ENCODE measurements at places on chromosomes 6 and 20.

- no peak for DNase-seq
Measured at GRCh38 chr6:5956939-5957338, 49.8 kb downstream of the NRN1 start.

DNA sequence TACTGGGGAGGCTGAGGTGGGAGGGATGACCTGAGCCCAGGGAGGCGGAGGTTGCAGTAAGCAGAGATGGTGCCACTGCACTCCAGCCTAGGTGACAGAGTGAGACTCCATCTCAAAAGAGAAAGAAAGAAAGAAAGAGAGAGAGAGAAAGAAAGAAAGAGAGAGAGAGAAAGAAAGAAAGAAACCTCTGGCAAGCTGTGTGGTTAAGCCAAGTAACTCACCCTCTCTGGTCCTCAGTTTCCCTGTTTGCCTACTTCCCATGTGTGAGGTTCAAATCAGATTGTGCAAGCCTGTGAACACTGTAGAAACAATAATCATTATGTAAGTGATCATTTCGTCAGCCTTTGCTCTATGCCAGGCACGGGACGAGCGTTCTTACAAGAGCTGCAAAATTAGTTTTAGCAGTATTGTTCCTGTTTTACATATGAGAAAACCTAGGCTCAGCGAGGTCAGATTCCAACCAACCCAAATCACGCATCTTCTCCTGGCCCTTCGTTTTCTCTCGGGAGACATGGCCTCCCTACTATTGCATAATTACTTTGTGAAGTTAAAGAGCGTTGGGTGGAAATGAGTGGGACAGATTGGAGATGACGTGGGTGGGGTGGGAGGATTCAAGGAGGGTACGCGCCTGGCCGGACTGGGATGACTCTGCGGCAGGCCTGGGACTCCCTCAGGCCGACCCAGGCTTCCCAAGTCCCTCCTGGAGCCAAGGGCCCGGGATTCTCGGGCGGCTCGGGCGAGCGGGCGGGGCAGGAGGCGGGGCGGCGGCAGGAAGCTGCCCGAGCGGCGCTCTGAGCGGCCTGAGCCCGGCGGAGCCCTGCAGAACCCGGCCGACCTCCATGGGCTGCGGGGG, at the start of gene SNX21:
TSS of gene SNX21 (plus strand) at position 770 of the 853 bp plus-strand sequence. CDS start 121 bp downstream, outside the sequence.
- DNase-seq: peak; percentile 98

DNA sequence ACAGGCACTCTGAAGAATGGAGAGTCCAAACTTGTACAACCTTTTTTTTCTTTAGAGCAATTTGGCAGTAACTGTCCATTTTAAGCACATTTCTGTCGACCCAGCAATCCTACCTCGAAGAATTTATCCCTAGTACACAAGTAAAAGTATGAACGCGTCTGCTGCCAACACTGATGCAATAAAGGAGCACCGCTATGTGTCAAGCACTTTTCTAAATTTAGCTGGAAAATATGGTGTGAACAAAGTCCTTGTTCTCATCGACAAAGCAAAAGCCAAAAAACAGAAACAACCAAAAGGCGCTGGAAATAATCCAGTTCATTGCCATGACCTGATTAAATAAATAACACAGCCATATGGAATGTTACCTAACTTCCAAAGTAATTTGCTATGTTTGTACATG, 1.1 kb downstream of the DPM1 start:
- DNase-seq: no peak

- no peak for DNase-seq
Measured at GRCh38 chr20:10792291-10792690, 118.5 kb upstream of the JAG1 start.

- DNase-seq: no peak
Measured at GRCh38 chr6:166779381-166779780, 152.3 kb upstream of the RPS6KA2 start.

DNA sequence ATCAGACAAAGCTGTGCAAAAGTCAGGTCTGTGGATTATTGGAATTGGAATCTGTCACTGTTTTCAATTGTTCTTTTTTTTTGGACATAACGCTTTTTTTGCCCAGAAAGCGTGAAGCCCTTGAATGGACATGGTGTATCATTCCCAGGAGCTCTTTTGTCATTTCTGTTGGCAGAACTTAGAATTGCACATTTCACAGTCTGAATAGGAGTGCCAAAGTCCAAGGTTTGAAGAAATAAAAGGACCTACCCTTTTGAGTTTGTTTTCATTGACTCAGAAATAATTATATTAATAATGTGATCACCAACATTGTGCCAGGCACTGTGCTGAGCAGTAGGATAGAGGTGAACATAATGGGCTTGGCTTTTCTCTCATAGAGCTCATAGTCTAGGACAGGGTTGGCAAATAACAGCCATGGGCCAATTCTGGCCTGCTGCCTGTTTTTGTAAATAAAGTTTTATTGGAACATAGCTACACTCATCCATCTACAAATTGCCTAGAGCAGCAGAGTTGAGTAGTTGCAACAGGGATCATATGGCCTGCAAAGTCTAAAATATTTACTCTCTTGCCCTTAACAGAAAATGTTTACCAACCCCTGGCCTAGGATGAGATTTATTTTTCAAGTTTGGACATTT, 62.6 kb upstream of the ATXN1 start:
- DNase-seq: no peak

DNA sequence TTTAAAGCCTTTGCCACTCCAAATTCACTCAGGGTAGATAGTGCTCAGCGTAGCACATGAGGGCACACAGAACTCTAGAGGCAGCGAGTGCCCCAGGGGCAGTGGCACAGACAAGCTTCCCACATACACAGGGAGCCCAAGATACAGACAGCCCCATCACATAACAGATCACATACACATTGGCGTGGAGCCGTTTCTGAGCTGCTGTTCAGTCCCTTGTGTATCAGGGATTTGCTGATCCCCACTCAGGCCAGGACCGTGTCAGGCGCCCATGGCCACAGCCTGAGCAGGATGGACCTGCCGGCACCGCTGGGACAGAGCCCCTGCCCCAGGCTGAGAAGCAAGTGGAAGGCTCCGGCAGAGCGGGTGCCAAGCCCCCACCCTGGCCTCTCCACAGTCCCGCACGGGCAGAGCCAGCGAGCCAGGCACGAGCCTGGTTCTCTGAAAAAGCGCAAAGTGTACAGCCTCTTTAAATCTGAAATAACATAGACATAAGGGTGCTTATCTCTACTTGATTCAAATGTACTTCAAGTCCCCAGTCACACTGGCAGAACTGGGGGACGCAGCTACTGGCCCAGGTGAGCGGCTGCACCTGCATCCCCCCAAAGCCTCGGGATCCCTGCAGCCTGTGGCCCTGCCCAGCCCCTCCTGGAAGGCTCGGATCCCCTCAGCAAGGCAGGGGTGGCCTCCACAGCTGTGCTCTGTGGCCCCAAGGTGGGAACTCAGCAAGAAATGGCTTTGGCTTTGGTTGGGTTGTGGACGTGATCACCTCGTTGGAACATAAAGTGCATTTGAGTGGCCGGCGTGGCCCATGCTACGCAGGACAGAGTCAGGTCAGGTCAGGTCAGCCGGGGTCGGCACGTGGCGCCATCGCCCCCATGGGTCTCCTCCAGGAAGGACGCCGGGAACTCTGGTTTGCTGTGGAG, 231.3 kb downstream of the ERMARD start:
- DNase-seq: no peak

DNA sequence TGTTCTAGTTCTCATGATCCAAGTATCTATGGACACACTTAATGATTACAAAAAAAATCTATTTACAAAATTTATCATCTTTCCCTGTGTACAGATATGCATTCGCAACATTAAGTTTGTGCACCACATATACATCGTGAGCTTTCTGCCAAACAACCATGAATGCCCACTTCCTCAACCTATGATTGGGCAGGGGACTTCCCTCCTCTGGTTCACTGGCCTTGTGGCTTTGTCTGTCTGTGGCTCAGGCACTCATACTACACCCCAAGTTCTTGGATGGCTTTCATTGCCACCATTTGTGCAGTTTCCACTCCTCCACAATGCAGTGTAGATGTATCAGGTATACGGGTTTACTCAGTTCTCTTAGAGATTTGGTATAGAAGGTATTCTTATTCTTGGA, 74.9 kb downstream of the HS3ST5 start:
- DNase-seq: no peak

GRCh38 chr20:46463852-46464251, 49.5 kb downstream of the ZNF334 start:
- DNase-seq: no peak

GRCh38 chr6:11767458-11767857, 11.1 kb downstream of the ADTRP start:
- no peak for DNase-seq

DNA sequence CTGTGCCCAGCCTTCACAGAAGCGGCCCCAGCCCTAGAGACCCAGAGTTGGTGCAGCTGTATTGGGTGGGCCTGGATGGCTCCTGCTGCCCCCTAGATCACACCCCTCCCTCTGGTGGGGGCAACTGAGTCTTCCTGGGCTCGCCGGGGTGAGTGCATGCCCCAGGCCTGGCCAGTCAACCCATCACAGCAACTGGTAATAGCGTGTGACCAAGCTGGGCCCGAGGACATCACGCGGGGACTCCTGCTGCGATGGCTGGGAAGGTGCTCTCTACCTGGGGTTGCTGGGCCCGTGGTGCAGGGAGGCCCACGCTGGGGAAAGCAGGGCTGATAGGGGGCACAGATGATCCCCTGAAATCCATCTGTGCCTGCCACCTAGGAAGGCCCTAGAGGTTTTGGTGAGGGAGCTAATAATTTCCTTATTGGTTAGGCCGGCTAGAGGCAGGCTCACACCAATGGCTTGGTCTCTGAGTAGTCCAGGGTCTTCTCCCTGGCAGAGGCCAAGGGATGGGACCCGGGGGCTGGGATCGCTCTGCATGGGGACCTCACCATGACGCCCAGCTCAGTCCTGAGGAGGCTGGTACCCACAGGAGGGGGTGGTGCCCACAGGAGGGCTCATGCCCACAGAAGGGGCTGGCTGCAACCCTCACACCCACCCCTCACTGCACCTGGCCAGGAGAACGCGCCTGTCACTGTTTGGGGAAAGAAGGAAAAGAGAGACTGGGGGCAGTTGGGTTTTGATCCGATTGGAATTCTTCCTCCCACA, 103.9 kb downstream of the ASXL1 start:
- no peak for DNase-seq

DNA sequence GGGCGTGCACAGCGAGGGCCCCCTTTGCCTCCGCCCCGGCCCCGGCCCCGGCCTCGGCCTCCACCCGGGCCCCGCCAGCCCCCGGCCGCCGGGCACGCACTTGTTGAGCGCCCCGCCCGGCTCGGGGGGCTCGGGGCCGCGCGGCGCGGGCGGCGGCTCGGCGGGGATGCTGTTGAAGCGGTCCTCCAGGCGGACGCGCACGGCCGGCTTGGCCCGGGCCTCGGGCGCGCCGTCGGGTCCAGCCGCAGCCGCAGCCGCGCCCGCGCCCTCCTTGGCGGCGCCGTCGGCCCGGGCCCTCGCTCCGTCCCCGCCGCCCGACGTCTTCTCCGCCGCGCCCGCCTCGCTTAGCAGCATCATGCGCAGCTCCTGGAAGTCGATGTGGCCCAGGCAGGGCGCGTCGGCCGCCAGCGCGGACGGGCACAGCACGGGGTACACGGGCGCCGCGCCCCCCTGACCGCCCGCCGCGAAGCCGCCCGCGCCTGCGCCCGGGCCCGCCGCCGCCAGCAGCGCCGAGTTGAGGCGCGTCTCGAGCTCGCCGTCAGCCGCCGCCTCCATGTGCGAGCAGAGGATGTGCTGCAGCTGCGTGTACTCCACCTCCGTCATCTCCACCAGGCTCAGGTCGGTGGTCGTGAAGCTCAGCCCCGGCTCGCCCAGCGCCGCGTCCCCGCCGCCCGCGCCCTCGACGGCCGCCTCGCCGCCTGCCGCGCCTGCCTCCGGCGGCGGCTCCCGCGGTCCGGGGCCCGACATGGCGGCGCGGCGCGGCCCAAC, 514 bp downstream of the TCFL5 start:
- no peak for DNase-seq

DNA sequence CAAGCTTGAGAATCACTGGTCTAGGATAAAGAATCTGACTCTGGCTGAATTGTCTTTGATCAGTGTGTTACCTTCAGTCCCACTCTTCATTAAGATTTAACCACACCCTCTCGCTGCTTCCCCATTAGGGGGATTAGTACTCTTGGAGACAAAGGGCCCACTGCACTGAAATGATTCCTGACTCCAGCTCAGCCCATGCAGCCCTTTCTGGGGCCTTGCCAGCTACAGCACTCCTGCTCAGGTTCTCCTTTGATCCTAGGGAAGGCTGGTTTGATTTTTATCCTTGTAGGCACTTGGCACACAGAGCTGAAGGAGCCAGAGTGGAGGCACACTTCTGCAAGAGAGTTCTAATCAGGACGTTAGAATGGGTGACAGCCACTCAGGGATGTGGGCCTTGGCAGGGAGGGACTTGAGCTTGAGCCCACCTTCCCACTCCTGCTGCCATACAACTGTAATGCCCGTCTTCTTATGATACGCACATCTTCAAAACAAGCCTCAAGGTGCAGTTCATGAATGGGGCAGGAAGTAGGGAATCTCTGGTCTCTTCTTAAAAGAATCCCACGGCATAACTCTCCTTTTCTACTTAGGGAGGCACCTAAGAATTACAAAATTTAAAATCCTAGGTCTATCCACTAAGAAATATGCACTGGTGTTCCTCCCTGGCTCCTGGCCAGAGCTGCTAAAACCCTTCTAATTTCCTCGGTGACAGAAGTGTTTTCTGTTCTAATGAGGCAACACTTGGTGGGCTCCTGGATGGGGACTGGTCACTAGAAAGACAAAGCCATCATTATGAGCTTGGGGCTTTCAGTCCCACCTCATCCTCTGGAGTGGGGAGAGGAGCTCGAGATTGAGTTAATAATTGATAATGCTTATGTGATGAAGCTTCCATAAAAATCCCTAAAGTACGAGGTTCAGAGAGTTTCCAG, 1.5 kb upstream of the SLA2 start:
- no peak for DNase-seq

DNA sequence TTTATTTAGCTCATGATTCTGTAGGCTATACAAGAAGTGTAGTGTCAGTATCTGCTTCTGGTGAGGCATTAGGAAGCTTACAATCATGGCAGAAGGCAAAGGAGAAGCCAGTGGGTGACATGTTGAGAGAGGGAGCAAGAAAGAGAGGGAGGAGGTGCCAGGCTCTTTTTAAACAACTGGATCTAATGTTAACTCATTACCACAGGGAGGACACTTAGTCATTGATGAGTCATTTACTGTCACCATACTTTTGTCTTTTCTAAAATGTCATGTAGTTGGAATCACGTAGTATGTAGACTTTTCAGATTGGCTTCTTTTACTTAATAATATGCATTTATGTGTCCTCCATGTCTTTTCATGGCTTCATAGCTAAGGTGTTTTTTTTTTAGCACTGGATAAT, 58.1 kb downstream of the NUS1 start:
- no peak for DNase-seq

GRCh38 chr6:11092668-11093375, 812 bp upstream of the SMIM13 start:
- peak; percentile 43 for DNase-seq

DNA sequence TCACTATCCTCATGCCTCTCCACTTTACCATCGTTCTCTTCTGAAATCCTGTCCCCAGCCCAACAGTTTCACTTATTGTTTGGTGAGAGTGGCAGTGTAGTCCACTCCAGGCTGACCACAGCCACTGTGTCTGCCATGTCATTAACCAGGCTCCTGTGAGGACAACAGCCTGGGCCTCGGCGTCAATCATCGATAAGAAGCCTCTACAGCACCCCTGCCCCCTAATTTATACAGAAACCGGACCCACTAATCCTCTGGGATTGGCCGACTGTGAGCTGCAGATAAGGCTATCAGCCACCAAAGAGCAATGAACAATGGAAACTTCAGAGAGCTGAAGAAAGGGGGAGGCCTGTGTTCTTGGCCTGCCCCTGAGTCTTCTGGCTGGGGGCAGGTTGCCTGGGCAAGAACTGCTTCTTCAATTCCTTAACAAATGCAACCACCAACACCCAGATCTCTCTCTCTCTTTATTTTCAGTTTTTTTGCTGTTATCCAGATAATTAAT, 3.4 kb downstream of the EGFL8 start:
- DNase-seq: no peak

GRCh38 chr6:145367149-145367548, 368.2 kb downstream of the EPM2A start:
- no peak for DNase-seq

Measured in HTR-8/SVneo (cell line).